AG04449 (cell line): ENCODE measurements at places on chromosomes 6 and 20.

- DNase-seq = no peak
These were observed 2.5 kb downstream of the FOXF2 start for GRCh38 chr6:1391800-1392309.

- DNase-seq = no peak
These were observed 86.6 kb upstream of the EYA2 start for GRCh38 chr20:46807998-46808397.

GRCh38 chr20:58022711-58023110, 205.7 kb downstream of the ANKRD60 start:
- no peak for DNase-seq

GRCh38 chr20:23612396-23612795, 6.7 kb upstream of the CST9 start:
- no peak for DNase-seq

- DNase-seq = no peak
These were observed 163.6 kb downstream of the LY86 start for GRCh38 chr6:6752129-6752528.

DNA sequence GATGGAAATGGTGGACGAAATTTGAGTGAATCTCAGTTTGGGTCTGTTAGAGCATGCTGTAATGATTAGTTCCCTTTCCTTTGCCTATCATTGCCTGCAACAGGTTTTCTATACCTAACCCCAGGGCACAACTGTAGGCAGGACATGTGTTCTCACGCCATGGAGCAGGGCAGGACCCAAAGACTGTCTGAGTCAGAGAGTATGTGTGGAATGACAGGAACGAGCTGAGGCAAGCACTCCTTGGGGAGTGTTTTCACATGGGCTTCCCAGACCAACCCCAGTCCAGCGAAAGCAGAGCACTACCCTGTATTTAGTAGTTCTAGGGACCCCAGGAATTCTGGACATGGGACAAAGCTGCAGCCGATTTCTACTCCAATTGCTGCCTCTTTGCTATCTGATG, 234.2 kb downstream of the HACE1 start:
- DNase-seq = peak; percentile 57

DNA sequence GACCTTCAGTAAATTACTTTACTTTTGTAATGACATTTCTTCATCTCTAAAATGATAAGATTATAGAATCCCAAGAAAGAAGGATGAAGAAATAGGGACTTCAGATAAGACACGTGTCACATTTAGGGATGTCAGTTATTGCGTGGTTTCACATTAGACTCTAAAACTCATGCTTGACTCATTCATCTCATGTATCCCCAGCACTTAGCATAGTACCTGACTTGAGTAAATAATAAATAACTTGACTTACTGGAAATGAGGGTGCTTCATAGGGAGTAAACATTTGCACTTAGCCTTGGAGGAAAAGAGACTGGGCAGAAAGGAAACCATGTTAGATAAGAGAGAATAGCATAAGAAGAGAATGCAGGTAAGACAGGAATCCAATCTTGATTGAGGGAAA, 37.2 kb downstream of the VTA1 start:
- DNase-seq = no peak

GRCh38 chr6:108651340-108652227, 90.9 kb downstream of the FOXO3 start:
- DNase-seq = peak; percentile 74

DNA sequence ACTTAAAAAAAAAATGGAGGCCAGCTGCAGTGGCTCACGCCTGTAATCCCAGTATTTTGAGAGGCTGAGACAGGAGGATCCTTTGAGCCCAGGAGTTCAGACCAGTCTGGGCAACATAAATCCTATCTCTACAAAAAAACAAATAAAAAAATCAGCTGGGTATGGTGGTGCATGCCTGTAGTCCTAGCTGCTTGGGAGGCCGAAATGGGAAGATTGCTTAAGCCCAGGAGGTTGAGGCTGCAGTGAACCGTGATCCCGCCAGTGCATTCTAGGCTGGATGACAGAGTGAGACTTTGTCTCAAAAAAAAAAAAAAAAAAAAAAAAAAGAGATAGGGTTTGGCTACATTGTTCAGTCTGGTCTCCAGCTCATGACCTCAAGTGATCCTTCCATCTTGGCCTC, 29.7 kb downstream of the MYO6 start:
- no peak for DNase-seq

GRCh38 chr6:109791301-109791700, 100.2 kb downstream of the FIG4 start:
- DNase-seq = no peak
